ENCODE measurements at places on chromosomes 4 and X.

DNA sequence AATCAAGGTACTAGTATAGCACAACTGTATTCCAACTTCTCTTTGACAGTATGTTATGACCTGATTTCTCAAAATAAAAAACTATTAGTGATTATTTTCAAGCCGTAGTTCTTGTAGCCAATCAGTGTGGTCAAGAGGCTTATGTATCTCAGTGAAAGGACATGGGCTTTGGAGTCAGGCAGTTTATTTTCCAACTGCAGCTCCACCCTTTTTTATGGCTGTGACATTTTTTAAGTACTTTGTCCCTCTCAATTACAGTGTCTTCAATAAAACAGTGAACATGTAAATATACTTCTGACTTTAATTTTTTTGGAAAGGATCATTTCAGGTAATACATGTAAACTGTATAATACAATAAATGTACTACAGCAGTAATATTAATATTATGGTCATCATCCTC is 30.0 kb downstream of the HTN1 start:
- no peak for DNase-seq

DNA sequence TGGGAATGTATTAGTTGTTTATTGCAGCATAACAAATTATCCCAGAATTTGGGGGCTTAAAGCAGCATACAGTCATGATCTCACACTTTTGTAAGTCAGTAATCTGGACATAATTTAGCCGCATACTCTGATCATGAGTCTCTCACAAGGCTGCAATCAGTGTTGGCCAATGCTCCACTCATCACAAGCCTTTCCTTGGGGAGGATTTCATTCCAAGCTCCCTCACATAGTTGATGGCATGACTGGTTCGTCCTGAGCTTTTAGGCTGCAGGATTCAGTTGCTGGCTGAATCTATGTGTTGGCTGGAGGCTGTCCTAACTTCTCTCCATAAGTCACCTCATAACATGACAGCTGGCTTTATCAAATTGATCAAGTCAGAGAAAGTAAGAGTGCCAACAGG is 1568.6 kb upstream of the PCDH7 start:
- DNase-seq = no peak

DNA sequence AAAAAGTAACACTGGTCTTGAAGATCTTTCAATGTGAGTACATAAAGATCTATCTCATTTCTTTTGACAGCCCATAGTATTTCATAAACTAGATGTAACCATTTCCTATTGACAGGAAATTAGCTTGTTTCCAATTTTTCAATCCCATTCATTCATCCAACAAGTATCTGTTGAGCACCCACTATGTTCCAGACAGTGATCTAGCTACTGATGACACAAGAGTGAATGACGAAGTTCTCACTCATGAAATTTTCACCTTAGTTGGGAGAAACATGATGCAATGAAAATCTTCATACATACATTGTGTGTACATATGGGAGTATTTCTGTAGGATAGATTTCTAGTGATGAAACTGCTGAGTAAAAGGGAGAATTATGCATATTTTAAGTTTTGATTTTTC is 1.7 kb downstream of the CD38 start:
- no peak for DNase-seq

GRCh38 chr4:102586002-102586643 is 85.0 kb downstream of the NFKB1 start:
- no peak for DNase-seq

GRCh38 chr4:159428975-159429692 is 326.3 kb downstream of the RAPGEF2 start:
- DNase-seq = no peak

- no peak for DNase-seq
Measured at GRCh38 chr4:72243641-72244040, 211.8 kb downstream of the NPFFR2 start.

DNA sequence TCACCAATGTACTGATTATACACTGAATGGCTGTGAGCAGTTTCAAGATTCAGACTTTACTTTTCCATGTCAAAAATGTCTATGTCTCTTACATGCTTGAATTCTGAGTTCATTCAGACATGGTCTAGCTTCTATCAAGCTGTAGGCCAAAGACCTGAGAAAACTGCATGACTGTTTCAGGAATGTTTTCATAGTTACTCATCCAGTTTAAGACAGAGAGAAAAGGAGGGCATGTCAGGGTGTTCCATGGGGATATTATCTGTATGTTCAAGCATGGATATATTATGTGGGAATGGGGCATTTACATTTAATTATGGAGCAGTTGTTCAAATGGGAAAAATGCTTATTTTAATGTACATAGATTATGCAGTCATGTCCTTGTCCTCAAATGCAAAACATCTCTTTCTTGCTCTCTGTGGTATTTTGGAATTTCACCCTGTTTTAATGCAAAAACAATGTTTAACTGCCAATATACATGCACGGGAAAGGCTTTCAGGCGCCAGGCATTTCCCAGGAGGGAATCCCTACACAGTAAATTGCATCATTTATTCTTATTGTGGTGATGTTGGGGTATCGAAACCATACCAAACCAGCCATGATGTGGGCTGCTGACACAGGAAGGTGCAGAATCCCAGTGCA is 429.1 kb upstream of the INTU start:
- DNase-seq = no peak

GRCh38 chr4:127968586-127968985 is 3.4 kb downstream of the ABHD18 start:
- DNase-seq = no peak

Measured in CD8-positive, alpha-beta memory T cell (primary cell).